ENCODE measurements at places on chromosomes 7 and 10. TPM values are rescaled to one million over a fixed set of nuclear protein-coding genes. Genes with fewer than 3 reads are reported as not detected.

GRCh38 chr7:122532406-122533269, 166.3 kb downstream of the RNF133 start:
- H3K27ac ChIP-seq = no peak overlapping the region
- no peaks in the 10 kb centered on the region for H3K36me3 ChIP-seq
- no peak overlapping the region for H3K4me3 ChIP-seq
- DNase-seq = no peak
- no peaks in the 10 kb centered on the region for H3K4me1 ChIP-seq

DNA sequence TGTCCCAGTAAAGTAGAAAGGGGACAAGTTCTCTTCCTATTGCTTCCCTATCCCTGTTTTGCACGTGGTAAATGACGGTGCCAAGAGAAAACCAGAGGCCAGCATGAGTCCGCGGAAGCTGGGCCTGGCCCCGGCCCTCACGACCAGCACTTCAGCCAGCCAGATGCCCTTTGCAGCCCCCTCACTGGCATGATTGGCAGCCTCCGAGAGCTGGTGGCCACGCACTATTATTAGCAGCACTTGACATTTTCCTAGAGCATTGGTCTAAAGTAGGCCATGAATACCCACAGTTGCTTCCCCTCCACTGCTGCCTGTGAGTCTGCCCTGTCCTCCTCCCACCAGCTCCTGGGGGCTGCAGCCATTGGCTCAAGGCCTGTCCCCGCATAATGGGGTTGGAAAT, 369.1 kb downstream of the PLXNA4 start:
- peak overlapping the region; percentile 80 for H3K27ac ChIP-seq
- H3K4me3 ChIP-seq = peak overlapping the region; percentile 7
- peaks cover 43% of the 10 kb centered on the region for H3K4me1 ChIP-seq
- no peaks in the 10 kb centered on the region for H3K27me3 ChIP-seq
- H3K36me3 ChIP-seq = no peaks in the 10 kb centered on the region
- DNase-seq = peak; percentile 46

DNA sequence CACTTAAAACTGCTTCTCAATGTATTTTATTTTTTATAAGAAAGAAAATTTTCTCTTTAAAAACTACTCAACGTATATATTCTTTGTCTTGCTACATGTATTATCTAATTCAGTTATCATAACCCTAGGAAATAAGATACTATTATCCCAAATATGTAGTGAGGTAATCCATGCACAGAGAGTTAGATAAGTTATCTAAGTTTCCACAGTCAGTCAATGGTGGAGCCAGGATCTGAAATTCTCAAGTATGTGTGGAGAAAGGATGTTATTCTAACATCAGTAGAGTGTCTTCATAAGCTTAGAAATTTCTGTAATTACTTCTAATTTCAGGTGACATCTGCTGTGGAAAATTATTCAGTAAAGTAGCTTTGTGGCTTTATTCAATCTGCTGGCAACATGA, 239.9 kb downstream of the CSTF2T start:
- DNase-seq = no peak
- H3K27me3 ChIP-seq = no peaks in the 10 kb centered on the region
- no peak overlapping the region for H3K27ac ChIP-seq
- H3K4me3 ChIP-seq = no peak overlapping the region
- H3K36me3 ChIP-seq = no peaks in the 10 kb centered on the region

DNA sequence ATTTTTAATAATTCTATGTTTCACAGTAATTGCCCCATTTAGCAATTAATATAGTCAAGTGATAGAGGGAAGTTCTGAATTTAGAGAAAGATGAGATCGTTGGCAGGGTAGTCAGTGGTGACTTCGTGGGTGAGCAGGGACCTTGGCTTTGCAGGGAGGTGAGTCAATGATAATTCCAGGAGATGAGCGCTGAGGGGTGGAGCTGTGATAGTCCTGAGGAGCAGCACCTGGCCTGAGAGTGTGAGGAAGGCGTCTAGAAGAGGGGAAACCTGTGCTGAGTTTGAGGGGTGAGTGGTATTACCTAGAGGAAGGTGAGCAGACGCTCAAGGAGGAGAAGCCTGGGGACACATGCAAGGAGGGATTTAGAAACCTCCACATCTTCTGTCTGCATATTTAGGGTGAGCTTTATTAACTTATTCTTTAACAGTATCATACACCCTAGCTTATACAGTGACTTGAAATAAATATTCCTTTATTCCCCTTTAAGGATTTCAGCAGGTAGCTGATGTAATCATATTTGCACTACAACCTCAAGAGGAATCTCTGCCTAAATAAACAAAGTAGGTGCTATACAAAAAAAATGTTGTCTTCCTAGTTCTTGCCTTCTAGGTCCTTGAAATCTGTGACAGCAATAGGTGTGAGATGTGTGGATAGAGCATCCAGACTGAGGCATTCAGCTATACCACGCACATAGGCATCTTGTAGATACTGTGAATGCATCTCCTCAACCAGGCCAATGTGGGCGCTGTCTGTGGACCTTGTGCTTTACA, 2.1 kb upstream of the TRIL start:
- no peaks in the 10 kb centered on the region for H3K36me3 ChIP-seq
- no peaks in the 10 kb centered on the region for H3K27me3 ChIP-seq
- H3K4me3 ChIP-seq = no peak overlapping the region
- H3K4me1 ChIP-seq = peaks cover 39% of the 10 kb centered on the region

DNA sequence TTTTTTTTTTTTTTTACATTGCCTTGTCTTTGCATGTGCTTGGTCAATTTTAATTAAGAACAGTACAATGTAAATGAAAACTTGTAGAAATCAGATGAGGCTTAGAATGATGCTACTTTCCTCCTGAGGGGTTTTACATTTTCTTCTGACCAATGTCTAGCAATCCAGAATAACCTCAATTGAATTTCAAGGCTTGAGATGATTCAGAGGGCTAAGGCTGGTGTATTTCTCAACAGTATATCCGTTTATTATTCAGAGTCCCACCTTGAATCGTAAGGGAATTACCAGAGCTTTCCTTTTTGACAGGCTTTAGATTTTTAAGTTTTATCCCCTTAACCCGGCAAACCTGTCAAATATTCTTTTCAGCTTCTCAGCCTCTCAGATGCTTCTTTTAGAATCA, 231.2 kb upstream of the STK17A start:
- H3K27me3 ChIP-seq = peaks cover 19% of the 10 kb centered on the region
- H3K4me3 ChIP-seq = no peak overlapping the region
- no peaks in the 10 kb centered on the region for H3K4me1 ChIP-seq

GRCh38 chr7:110868458-110868857, 222.5 kb upstream of the LRRN3 start:
- no peak for DNase-seq
- no peaks in the 10 kb centered on the region for H3K27me3 ChIP-seq
- H3K4me1 ChIP-seq = no peaks in the 10 kb centered on the region
- H3K36me3 ChIP-seq = no peaks in the 10 kb centered on the region

DNA sequence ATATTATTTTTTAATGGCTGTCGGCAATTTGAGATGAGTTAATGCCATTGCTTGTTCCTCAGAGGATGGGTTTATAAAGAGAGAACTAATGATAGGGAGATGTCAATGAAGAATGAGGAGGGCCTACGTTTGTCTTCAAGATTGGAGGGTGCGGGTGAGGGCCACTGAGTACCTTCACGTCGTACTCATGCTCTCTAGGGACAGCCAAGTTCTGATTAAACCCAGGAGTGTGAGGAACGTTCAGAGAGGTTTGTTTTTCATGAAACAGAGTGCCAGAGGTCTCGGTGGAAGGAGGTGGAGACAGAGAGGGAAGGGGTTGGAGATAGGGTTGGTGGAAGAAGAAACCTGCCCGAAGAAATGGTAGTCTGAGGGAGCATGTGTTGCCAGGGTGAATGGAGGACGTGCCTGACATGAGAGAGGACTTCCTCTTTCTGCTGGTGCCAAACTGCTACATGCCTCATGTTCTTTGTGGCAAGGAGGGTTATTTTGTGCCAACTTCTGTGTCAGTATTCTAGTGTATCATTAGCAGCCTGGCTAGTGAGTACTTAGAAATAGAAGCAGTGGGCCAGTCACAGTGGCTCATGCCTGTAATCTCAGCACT, 8.9 kb downstream of the DHTKD1 start:
- no peaks in the 10 kb centered on the region for H3K4me1 ChIP-seq
- no peak for DNase-seq
- no peak overlapping the region for H3K27ac ChIP-seq
- no peaks in the 10 kb centered on the region for H3K27me3 ChIP-seq
- H3K4me3 ChIP-seq = no peak overlapping the region

GRCh38 chr10:6581778-6582228, 1.7 kb upstream of the PRKCQ start:
- DNase-seq = no peak
- peaks cover 81% of the 10 kb centered on the region for H3K27me3 ChIP-seq
- peaks cover 10% of the 10 kb centered on the region for H3K4me1 ChIP-seq
- no peak overlapping the region for H3K27ac ChIP-seq
- H3K36me3 ChIP-seq = no peaks in the 10 kb centered on the region

- H3K27ac ChIP-seq = no peak overlapping the region
- no peak overlapping the region for H3K4me3 ChIP-seq
- H3K36me3 ChIP-seq = no peaks in the 10 kb centered on the region
- no peak for DNase-seq
- no peaks in the 10 kb centered on the region for H3K27me3 ChIP-seq
Measured at GRCh38 chr10:17872191-17873091, 63.3 kb downstream of the MRC1 start.

DNA sequence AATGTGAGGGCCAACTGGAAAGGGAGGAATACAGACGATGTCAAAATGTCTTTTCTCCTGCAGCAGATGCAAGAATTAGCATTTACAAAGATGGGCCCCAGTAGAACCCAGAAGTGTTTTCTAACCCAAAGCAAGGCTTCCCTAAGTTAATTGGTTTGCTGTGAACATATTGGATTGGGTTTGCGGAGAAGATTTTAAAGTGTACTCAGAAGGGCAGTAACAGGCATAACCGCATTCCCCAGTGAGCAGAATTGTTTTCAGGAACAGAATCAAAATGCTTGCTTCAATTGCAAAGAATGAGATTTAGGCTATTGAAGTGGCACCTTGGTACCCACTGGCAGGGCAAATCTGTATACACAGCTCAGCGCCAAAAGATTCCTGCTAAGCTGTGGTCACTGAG, 78.0 kb downstream of the NRP1 start:
- H3K4me3 ChIP-seq = no peak overlapping the region
- peaks cover 85% of the 10 kb centered on the region for H3K4me1 ChIP-seq
- H3K27me3 ChIP-seq = no peaks in the 10 kb centered on the region
- peaks cover 96% of the 10 kb centered on the region for H3K36me3 ChIP-seq
- peak overlapping the region; percentile 83 for H3K27ac ChIP-seq

DNA sequence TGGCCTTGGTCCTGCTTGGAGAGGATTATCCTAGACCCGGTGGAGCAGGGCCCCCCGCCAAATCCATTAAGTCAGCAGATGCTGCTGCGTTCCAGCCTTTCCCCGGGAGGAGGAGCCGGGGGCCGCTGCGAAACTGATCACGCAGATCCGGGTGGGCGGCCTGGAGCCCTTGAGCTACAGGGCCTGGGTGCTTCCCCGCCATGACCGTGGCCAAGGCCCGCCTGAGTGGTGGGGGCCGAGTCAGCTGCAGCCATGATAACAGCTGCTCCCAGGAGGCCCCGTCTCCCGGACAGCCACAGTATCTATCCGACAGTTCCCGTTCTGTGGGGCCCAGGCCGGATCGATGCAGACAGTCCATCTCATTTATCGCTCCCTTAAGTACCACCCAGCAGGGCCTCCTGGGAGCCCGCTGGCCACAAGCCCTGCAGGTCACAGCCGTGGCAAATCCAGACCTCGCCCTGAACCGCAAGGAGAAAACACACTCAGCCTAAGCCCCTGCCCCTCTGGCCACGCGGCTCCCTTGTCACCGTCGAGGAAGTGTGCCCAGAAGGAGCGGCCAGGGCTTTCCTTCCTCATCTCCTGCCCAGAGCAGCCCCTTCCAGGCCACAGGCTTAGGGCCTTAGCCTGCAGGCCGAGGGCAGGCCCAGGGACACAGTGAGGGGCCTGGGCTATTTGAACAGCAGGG, 34.4 kb upstream of the SLC29A4 start:
- H3K27ac ChIP-seq = peak overlapping the region; percentile 40
- H3K4me3 ChIP-seq = no peak overlapping the region
- DNase-seq = peak; percentile 69
- H3K27me3 ChIP-seq = peaks cover 10% of the 10 kb centered on the region
- no peaks in the 10 kb centered on the region for H3K36me3 ChIP-seq
- no peaks in the 10 kb centered on the region for H3K4me1 ChIP-seq

DNA sequence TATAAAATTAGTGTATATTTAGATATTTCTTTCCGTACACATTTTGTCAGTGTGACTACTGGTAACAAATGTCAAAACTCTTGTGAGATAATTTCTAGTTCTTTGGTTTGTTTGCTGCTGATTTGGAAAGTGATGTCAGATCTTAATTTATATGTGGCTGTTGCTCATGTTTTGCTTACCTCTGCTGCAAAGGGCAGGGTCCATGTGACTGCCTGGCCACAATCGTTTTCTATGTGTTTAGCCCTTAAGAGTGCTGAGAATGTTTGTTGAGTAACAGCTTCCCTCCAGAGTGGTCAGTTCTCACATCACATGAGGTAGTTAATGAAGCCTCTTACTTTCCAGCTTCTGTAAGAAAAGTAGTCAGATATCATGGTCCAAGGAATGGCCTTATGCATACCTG, 4.2 kb downstream of the NRBF2 start:
- H3K4me3 ChIP-seq = no peak overlapping the region
- H3K36me3 ChIP-seq = peaks cover 5% of the 10 kb centered on the region
- DNase-seq = no peak
- no peak overlapping the region for H3K27ac ChIP-seq
- no peaks in the 10 kb centered on the region for H3K27me3 ChIP-seq

DNA sequence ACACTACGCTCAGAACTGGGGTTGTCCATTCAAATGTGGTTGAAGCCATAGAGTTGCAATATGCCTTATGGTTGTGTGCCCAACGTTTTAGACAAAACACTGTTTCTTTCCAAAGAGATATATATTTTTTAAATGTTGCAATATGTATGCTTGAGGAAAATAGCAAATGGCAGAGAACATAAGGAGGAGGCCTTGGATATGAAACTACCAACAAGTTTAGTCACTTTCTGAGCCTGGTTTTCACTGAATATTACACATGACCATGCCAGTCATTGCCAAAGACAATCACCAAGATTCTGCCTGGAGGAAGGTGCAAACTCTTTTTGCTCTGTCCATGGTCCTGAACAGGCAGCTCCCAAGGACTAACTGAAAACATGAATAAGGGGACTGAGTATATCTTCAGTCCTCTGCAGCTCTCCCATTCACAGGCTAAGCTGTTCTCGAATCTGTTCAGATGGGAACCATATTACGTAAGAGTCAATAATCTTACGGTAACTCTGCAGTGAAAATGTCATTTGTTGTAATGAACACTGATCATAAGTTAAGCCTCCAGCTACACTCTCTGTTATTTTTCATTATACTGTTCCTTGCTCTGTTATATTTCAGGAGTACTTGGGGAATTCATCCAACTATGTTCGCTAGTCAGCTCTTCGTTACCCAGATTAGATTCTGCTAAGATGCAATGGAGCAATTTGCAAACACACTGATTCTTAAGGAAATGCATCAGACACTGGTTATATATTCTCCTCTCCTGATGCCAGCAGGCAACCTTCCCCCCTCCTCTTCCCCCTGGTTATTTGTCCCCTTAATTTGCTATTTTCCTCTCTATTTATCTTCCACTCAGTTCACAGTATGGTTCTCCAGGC, 90.7 kb upstream of the C1QL3 start:
- no peaks in the 10 kb centered on the region for H3K36me3 ChIP-seq
- H3K27me3 ChIP-seq = no peaks in the 10 kb centered on the region
- H3K4me3 ChIP-seq = no peak overlapping the region
- H3K4me1 ChIP-seq = peaks cover 6% of the 10 kb centered on the region
- no peak overlapping the region for H3K27ac ChIP-seq

NEUROD6 gene
- total RNA-seq = not detected

CRYGN gene
- 0.41 TPM for total RNA-seq

SPDYE5 gene
- total RNA-seq = not detected

All from left ventricle myocardium inferior (tissue), 1 donor.